ENCODE measurements at places on chromosomes 5 and 9.

DNA sequence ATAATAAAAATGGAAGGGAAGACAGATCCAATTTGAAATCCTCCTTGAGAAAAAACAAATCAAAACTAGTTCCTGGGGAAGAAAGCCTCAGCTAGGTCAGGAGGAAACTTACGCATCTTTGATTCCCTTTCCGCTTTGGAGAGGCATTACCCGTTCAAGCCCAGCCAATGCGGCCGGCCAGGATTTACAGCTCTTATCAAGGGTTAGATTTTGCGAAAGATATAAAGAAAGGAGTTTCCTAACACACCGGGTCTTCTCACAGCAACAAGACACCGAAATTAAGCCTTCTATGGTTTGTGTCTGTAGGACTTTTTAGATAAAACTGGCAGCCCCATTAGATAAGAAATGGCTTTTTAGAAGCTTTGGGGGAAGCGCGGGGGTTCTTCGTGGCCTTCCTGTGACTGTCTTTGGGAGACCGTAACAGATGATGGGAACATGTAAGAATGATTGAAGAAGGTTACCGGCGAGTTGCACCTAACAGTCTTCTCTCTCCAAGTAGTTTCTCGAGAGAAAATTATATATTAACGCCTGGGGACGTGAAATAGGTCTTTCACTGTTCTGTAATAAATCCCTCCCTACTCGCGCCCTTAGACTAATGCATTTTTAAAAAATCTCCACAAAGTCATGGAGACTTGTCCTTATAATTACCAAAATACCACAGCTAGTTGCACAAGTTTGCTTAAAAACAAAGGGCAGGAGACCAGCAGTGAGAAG lies 1.3 kb upstream of the ISL1 start:
- no peak for DNase-seq

- no peak for DNase-seq
These were observed 24.7 kb downstream of the POU4F3 start for GRCh38 chr5:146363161-146363874.

DNA sequence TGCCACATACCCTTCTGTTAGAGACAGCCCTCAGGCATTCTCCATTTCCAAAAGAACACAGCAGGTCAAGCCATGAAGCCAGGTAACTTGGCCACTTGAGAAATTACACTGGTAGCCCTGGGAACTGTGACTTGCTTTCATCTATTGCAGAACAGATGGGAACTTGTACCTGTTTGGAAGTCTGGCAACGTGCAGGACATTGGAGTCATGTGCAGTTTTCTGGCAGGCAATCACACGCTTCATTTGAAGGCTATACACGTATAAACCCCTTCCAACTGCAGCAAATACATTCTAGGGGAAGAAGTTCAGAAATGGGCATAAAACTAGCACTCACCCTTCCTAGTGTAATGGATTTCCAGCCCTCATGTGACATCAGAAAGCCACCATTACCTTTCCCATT lies 54.0 kb downstream of the WDR41 start:
- no peak for DNase-seq

- no peak for DNase-seq
These were observed 44.6 kb downstream of the CPEB4 start for GRCh38 chr5:173932695-173933139.

DNA sequence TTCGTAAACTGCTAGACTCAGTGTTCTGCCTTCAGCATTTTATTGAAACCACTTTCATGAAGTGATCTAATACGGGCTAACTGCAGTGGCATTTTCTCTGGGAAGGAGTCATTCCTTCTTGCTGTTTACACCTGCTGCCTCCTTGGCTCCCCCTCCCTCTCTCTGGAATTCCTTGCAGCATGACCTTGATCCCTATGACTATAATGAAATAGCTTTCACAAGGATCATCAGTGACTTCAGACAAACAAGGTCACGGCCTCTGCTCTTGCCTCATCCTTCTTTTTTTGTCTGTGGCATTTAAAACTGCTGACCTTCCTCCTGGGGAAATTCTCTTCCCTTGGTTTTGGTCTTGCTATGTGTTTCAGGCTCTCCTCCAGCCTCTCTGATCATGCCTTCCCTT lies 90.2 kb downstream of the ZNF462 start:
- DNase-seq = no peak

DNA sequence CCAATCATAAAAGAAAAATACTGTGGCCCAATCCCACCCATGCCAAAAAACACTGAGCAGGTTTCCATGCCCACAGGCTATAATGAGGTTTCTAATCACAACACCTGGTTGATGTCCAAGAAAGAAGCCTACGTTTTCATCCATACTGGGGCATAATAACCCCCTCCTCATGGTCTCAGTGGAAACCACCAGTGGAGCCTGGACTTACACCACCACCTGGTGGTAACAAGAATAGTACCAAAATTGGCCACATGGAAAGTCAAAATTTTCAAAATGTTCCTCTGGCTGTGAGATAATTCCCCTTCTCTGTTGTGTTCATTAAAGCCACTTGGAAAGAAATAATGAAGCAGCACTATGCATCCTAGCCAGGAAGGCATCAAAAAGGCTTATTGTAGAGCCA lies 687.3 kb upstream of the ST8SIA4 start:
- DNase-seq = peak; percentile 42

DNA sequence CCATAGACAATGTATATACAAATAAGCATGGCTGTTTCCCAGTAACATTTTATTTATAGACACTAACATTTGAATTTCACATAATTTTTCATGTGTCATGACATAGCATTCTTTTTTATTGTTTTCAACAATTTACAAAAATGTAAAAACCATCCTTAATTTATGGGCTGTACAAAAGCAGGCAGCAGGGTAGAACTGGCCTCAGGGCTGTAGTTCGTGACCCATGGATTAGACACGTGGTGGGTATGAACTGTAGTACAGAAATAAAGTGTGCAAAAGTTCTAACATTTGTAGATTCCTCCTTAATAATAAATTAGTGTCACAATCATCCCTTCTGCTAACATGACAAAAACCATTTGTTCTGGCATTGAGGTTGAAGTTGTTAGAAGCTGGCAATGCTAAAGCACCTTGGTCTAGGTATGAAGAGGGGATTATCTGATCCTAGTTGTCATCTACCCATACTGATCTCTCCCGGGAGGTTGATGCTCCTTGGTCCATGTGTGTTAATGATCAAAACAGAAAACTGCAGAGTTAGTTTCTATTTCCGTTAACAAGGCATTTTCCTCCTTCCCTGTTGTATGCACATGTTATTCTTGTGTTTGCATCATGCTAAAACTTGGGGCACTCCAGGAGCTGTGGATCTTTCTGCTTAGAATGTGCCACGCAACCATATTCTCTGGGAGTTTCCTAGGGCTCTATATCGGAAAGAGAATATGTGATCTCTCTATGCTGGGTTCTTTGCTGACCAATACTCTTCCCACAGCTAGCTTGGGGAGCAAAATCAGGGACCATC lies 917.6 kb downstream of the TLE1 start:
- DNase-seq = no peak
